ENCODE measurements at places on chromosomes 5 and 9.

- DNase-seq = no peak
Measured at GRCh38 chr9:74496819-74497747, at the start of gene RORB. TSS of gene RORB (plus strand) at chr9:74497335. CDS start at chr9:74497977, 642 bp downstream.

GRCh38 chr5:111308951-111309350 lies 84.8 kb downstream of the CAMK4 start:
- no peak for DNase-seq

GRCh38 chr5:87116825-87117512 lies 150.7 kb upstream of the RASA1 start:
- no peak for DNase-seq

DNA sequence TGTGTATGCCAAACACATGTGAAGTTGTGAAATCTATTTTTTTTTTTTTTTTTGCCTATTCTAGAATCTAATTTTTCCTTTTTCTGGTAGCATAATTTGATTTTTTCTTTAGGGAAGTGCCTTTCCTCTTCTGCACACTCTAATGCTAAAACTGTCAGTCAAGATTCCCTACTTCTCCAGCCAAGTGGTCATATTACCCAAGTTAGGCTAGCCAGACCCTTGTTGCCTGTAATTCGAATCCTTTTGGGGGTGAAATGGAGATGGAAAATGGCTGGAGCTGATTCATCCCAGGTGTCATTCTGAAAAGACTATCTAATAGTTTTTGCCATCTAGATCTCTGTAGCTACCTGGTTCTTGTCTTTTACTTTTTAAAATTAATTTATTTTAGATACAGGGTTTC lies 24.8 kb upstream of the UBAP1 start:
- DNase-seq = no peak

- DNase-seq = no peak
Measured at GRCh38 chr9:135902655-135903357, 4.5 kb downstream of the CAMSAP1 start.

DNA sequence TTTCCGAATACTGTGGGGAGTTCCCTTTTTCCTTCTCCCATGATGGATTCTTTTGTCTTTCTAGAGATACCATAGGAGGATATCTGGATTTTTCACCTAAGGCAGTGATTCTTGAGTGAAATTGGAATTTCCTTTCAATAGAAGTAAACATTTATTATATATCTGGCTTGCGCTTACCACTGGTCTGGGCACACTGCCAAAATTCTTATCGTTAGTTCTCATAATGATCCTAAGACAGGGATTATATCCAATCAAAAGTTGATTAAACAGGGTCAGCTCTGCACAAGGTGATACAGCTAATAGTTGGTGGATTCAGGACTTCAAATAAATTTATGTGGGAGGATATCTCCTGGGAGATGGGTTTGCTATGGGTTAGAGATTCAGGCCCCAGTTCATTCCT lies 9.6 kb downstream of the TLE4 start:
- DNase-seq = no peak

- DNase-seq = no peak
Measured at GRCh38 chr5:76332611-76333205, 70.4 kb upstream of the IQGAP2 start.

GRCh38 chr9:131366761-131367401 lies 27.0 kb upstream of the PRRC2B start:
- no peak for DNase-seq

Measured in stimulated activated CD4-positive, alpha-beta T cell treated with anti-CD3 and anti-CD28 coated beads, Interleukin-2, amount 100 ng/mL, for 4 hours (primary cell).